Fibroblast of skin of abdomen (primary cell): ENCODE measurements at places on chromosomes 6 and 20.

DNA sequence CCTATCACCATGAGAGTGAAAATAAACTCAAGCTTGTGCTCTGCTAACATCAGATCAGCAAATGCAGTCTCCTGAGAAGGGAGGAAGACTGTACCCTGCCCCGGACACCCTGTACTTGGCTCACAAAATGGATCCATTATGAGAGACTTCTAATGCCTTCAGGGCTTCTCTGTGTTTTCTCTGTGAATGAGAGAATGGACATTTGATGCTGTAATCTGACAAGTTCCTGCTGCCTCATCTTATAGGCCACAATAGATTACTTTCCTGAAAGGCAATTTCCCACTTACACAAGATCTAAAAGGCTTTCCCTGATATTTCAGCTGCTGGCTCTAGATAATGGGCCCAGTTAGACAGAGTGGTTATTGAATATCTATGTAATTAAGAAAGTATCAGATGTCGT, 117.2 kb downstream of the OTOR start:
- no peak for DNase-seq

DNA sequence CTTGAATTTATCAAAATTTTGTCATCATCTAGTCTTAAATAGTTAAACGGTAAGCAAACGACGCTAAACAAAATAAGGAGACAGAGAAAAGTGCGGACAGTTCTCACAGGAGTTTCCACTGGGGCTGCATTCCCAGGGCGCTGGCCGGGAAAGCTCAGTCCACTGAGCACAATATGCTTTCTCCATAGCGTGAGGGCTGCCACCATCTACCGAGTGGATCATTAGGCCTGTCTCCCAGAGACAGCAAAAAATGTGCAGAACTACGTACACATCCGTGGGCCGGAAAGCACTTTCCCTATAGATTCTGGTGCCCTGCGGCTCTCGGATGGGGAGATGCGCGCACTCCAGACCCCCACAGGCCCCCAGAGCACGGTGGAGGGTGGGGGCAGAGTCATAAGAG, 84.9 kb downstream of the THBS2 start:
- no peak for DNase-seq

- DNase-seq: no peak
These were observed 70.3 kb downstream of the UNC5CL start for GRCh38 chr6:40968620-40969164.

DNA sequence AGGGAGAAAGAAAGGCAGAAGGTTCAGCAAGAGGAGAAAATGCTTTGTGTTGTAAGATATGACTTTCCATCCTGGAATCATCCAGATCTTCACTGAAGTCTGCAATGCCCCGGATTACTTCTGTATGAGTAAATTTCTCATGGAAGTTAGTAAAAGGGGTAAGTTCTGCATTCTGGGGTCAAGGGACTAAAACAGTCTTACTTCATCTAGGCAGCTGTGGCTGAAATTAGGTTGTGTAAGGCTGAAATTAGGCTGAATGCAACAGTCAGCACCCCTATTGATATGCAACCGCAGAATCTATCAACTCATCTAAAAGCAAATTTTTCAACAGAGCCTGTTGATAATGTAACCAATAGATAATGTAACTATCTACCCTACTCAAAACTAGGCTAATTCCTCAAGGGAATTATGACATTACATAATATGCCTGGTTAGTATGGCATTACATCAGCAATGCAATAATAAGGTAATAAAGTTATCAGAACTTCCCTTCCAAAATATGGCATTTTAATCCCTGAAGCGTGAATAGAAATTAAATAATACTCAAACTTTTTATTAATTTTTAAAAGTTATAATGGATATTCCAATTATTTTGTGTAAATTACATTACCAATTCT, 671.7 kb upstream of the CITED2 start:
- DNase-seq: no peak

DNA sequence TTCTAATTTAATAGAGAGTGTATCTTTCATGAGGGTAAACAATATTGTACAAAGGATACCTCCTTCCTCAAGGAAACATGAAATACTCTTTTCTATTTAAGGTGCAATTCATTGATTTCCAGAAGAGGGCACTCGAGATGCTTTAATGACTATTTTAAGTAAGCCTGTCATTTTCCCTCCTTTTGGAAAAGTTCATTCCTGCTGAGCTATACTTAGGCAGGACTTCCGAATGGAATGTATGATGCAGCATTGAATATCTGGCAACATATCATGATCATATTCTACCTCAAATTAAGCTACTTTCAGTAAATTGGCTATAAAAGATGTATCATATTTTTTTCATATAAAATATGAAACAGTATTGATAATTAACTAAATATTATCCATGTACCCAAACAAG, 5.0 kb downstream of the DST start:
- peak; percentile 75 for DNase-seq

DNA sequence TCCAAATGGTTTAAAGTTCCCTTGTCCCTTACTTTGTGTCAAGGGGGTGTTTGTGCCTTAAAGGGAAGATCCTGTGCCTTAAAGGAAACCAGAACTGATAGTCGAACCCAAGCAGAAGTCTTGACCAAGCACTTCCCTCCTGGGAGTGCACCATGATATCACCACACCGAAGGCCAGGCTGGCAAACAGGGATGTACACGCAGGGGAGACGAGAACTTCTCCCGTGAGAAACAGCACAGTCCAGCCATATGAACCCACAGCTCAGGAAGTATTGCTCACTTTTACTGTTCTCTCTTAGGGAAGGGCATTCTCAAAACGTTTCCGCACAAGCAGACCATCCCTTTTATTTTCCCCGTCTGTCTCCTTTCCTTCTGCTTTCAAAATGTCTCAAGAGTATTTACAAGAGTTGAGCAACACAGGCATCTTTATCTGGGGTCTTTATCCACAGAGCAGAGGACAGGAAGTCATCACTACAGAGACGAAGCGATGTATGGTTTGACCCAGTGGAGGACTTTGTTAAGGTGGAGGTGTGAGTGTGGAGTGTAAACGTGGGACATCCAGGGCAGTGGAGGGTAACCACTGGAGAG, 12.8 kb upstream of the SERPINB1 start:
- DNase-seq: no peak

- no peak for DNase-seq
These were observed 70.0 kb upstream of the SMIM29 start for GRCh38 chr6:34318499-34319470.

- peak; percentile 48 for DNase-seq
These were observed 34.5 kb upstream of the FUCA2 start for GRCh38 chr6:143545976-143546547.

DNA sequence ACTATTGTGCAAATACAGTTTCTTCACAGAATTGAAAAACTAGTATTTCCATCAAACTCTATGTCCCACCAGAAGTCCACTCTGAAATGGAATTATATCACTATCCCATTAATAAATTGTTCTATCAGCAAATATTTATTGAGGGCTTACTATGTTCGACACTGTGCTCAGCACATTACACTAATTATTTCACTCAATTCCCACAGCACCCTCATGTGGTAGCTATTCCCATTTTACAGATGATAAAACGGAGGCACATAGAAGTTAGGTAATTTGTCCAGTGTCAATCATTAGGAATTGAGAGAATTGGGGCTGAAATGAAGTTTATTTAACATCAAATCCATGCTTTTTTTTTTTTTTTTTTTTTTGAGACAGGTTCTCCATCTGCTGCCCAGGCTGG, 52.5 kb downstream of the MKKS start:
- DNase-seq: no peak

DNA sequence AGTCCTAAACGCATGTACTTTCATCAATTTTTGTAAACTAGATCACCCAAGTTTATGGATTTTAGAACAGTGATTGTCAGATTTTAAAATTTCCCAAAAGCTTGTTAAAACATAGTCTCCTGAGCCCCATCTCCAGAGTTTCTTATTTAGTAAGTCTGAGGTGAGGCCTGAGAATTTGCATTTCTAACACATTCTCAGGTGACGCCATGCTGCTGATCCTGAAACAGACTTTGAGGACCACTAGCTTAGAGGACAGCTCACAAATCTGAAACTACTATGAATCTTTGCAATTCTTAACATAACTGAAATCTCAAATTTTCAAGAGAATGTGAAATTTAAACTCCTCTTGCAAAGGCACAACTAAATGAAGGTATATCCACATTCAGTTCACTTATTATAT, 37.8 kb upstream of the MLIP start:
- no peak for DNase-seq

DNA sequence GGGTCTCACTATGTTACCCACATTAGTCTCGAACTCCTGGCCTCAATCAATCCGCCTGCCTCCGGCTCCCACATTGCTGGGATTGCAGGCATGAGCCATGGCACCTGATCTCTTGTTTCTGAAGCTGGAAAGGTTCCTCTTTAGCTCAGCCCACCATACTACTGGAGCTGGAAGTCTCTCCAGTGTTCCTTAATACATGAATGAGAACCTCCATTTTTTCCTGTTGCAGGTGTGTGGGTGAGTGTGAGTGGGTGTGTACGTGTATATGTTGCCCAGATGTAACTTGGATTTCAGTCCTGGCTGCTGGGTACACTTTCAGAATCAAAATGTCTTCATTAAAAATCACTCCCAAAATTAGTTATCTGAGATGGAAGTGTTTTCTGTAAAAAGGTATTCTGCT, 11.1 kb downstream of the PNPLA1 start:
- DNase-seq: no peak

GRCh38 chr6:103344554-103345163, 1515.1 kb downstream of the HACE1 start:
- DNase-seq: no peak

DNA sequence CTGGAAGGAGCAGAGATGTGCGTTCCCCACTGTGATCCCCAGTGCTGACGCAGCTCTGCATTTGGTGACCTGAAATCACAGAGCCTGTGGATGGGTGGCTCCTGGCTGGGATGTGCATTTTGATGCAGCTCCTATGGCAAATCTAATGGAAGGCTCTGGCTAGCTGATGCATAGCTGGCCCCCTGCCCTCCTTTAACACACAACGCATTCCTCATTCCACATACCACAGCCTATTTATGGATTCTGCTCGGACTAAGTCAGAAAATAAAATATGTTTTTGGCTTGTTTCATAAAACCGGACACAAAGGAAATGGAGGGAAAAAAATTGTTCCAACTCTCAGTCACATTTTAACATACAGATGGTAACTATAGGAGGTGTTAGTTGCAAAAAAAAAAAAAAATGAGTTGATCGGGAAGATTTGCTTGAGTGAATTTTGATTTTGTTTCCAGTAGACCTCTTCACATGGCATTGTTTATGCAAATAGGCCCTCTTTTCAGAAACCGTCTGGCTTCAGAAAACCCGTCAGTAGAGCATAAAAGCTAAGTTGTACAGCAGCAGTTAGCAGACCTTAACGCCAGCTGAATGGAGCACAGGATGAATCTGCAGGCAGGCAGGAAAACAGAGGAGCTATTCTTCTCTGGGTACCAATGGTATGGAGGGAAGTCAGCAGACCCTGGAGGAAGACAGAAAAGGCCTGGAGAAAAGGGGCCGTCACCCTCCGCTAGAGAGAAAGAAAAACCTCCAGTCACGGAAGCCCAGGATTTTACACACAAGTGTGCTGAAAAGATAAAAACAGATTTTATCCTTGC, 215.4 kb downstream of the HDGFL1 start:
- peak; percentile 83 for DNase-seq

- DNase-seq: no peak
These were observed 46.9 kb downstream of the BLOC1S5 start for GRCh38 chr6:8017276-8017701.

GRCh38 chr20:4820806-4821518, 99.3 kb downstream of the PRND start:
- DNase-seq: peak; percentile 78
